ENCODE measurements at places on chromosomes 11 and 22.

DNA sequence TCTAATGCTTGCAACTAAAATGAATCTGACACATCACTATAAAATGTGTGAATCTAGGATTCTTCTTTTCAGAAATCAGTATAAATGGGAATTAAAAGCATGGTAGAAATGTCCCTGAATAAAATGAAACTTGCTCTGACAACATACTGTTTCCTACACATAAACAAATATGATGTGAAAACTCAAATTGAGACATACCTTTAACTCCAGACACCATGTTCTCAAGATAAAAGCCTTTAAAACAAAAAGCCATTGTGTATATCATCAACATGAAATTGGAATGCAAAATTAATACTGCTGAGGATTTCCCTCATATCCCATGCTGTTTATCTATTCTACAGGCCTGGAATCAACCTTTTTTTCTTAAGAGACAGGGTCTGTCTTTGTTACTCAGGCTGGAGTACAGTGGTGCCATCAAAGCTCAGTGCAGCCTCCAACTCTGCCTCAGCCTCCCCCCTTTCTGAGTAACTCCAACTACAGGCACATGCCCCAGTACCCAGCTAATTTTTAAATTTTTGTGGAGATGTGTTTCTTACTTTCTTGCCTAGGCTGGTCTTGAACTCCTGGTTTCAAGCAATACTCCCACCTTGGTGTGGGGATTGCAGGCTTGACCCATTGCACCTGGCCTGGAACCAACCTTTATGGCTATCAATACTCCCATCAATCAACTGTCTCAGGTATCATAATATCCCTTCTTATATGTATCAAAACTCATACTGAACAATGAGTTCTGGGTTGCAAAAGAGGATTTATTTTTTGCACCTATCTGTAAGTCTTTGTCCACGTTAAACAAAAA, 6.7 kb downstream of the TAF1D start:
- no peak for DNase-seq

GRCh38 chr11:119218141-119218878, 12.2 kb downstream of the CBL start:
- no peak for DNase-seq

GRCh38 chr11:135019343-135019871, 607.4 kb upstream of the B3GAT1 start:
- no peak for DNase-seq

DNA sequence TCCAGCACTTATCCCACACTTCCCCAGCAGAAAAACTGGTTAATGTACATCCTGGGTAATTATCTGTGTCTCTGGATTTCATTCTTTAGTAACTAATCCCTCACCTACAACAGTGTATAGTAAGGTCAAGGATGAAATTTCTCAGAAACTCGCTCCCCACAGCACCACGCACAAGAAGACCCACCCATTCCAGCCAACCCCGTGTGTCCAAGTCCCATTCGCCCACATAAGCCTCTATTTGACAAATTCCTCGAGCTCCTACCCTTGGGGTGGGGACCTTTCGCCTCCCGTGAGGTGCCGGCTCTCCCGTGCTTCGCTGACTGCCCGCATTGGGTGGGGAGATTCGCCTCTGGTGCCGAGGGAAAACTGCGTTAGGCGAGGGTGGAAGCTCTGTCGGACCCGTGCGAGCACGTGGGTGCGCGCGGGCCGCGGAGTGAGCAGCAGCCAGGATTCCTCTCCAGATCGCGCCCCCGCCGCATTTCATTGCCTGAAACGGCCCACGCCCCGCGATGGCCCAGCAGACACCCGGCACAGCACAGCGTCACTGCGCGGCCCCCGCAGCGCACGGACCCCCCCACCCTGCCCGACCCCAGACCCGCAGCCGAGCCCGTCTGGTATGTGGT, 866 bp downstream of the EXPH5 start:
- DNase-seq: peak; percentile 9

- no peak for DNase-seq
Observed at GRCh38 chr11:134469627-134470026, 57.6 kb upstream of the B3GAT1 start.

GRCh38 chr11:119580081-119580480, 148.9 kb downstream of the NECTIN1 start:
- DNase-seq: no peak

DNA sequence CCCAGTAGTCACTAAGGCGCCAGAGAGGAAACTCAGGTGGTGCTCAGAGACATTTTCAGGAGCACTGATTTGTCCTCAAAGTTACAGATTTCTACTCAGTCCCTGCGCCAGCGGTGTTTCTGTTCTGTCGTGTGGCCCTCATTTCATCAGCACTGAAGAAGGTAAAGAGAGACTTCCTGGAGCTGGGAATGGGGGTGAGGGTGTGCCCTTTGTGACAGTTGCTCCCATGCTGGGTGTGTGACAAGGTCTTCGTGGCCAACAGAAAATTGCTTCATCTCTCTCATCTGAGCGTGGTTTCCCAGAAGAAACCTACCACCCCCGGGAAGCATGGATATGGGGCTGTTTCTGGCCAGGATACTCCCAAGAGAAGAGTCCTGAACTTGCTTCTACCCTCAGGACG, 2.0 kb upstream of the PPARA start:
- no peak for DNase-seq

GRCh38 chr22:23262518-23263332, 82.4 kb downstream of the BCR start:
- no peak for DNase-seq

DNA sequence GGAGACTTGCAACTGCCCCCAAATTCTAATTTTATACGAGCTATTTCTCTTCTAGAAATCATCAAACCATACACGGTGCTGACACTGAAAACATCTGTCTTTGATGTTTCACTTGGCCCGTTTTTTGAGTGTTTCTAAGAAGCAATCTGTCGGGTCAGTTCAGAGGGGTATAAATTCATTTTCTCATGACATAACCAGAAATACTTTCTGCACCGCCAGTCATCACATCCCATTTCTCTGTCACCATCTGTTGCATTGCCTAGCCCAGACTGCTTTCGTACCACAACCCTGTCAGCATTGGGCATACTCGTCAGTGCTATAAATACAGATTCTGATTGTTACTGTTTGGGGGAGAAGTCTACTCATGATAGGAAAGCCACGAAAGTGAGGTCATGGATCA, 63.1 kb upstream of the CCDC90B start:
- DNase-seq: no peak

- no peak for DNase-seq
Observed at GRCh38 chr22:43969021-43969878, 14.0 kb downstream of the SAMM50 start.

DNA sequence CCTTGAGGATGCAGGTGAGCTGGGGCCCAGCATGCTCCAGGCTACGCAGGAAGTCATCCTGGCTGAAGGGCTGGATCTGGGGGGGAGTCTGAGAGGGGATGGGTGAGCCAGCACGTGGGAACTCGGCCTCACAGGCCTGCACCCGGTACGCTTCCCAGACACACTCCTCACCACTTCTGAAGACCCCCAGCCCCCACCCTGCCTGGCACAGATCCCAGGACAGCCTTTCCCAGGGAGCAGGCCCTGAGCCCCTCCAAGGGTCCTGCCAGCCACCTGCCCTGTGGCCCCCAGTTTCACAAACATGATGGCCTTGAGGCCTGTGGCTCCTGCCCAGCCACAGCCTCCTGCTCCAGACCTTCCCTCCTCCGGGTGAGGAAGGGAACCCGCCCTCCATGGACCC, 5.6 kb upstream of the PLXNB2 start:
- DNase-seq: no peak

DNA sequence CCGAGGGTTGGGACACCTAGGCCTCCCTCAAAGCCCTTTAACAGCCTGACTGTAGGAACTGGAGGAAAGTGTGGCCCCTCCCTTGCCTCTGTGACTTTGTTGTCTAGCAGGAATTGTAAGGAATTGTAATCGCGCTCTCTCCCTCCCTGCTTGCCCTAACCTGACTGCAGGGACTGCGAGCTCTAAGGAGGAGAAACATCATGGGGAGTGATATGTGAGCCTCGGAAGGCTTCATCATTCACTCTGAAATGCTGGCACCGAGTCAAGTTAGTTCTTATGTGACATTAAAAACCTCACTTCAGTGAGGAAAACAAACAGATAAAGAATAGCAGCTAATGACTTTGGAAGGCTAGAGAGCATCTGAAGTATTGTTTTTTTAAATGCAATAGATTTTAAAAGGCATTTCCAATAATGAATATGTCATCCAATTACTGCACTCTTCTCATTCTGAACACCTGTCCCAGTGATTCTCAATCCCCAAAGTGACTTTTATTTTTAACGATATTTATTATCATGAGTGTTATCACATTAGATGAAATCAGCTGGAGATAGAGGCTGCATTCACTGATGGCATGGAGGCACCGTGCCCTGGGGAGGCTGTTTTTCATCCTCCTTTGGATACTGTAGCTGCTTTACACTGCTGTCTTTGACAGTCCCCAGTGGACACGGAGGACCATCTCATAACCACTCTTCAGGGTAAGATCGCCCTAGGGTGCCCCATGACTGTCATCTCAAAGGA, 58.5 kb upstream of the NTM start:
- DNase-seq: no peak

- no peak for DNase-seq
Observed at GRCh38 chr11:73160005-73160760, 18.1 kb upstream of the FCHSD2 start.

DNA sequence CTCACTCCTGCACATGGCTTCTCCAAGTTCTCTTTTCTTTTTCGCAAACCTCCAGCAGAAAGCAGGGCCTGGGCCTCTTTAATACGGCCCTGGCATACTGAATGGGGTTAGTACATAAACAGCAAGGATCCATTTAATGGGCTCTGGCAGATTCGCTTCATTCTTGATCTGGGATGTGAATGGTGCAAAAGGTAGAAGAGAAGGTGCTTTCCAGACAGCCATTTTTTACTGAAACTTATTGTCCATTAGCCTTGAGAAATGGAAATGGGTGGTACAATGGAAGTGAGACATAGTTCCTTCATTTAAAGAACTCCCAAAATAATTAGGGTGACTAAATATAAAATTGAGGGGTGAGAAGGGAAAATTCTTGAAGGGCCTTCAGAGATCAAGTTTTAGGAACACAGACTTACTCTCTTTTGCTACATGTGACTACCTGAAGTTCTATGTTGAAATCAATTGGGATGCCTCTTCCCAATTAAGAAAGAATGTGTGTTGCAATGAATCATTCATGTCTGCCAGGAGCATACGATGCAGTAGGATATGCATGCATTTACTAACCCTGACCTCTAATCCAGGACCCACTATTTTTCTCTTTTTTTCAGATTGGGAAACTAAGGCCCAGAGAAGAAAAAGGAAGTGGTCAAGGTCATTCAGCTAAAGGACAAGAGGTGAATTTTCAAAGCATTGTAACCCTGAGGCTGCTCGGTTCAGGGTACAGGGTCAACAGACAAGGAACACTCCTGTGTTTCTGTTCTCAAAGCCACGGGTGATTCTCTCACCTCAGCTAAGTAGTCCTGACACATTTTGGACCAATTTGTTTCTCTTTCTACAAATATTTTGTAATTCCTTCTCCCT, 144.1 kb downstream of the BBOX1 start:
- no peak for DNase-seq

DNA sequence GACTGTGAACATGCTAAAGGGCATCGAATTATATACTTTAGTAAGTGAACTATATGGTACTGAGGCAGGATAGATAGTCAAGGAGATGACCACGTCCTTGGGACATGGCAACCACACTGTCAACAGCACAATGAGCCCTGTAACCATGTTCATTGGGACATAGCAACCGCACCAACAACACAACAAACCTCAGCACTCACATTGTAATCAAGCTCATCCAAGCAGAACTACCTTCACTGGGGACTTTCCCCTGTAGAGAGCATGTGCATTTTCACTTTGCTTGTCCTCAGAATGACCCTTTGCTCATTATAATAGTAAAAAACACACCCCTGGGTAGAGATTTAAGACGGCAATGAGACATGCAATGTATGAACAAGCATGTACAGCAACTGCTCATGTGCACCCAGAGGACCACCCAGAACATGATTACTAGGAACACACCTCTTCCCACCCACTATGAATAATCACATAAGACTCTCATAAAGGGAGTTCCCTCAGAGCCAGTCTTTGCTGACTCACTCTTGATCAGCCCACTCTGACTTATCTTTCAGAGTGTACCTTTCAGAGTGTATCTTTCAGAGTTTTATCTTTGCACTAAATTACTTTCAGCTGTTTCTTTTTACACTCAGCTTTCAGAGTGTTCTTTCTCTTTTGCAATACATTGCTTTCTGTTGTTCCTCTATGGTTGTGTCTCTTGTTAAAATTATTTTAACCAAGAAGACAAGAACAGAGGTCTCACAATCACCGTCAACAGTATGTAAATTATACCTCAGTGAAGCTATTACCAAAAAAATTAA, 4.1 kb upstream of the PLAAT2 start:
- no peak for DNase-seq

GRCh38 chr11:119673759-119674336, 55.2 kb downstream of the NECTIN1 start:
- no peak for DNase-seq

- no peak for DNase-seq
Observed at GRCh38 chr11:8531312-8531711, 62.7 kb downstream of the STK33 start.

GRCh38 chr22:26589367-26589844, 526 bp downstream of the TPST2 start:
- no peak for DNase-seq

DNA sequence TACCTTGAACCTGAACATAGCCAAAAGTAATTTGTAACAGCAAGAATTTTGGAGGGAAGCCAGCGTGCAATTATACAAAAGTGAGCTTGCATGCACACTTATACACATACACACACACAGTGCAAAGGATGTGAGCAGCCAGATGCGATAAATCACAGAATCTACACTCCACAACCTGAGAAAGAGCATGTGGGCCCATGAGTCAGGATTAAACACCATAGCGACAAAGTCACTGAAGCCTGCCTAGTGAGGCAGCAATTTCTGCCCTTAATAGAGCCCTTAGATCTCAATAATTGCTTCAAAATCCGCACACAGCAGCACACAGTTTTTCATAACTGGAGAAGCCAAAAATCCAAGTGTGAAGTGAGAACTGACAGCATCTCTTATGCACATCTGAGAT, 42.6 kb upstream of the TEAD1 start:
- no peak for DNase-seq

DNA sequence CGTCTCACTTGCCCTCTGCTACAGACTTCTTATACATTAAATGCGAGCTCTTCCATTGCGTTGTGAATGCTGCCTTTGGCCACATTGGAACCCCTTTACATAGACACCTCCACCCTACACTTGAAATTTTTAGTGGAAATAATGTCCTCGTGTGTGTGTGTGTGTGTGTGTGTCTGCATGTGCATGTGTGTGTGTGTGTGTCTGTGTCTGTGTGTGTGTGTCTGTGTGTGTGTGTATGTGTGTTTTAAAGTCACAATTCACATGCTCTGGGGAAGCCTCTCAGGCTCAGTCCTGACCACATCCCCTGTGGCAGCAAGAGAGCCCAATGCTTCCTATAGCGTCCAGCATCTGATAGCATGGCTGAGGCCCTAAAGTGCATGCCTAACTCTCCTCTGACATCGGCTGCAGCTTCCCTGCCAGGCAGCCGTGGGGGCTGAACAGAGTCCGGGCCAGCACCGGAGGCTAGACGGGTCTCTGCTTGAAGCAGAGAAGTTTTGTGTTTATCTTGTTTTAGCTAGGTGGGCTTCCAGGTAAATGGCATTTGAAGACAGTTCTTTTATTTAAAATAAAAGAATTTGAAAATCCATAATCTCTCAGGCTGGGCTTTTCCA, 64.5 kb upstream of the EMID1 start:
- DNase-seq: no peak

Measured in stimulated activated CD8-positive, alpha-beta memory T cell treated with anti-CD3 and anti-CD28 coated beads, Interleukin-15, amount 100 ng/mL, for 24 hours (primary cell).